Ureter (tissue), 1 donor: ENCODE measurements at places on chromosomes 16 and 17. TPM values are rescaled to one million over a fixed set of nuclear protein-coding genes. Genes with fewer than 3 reads are reported as not detected.
A peak's percentile ranks its signal among the peaks of the same experiment; 100 is the strongest.

DNA sequence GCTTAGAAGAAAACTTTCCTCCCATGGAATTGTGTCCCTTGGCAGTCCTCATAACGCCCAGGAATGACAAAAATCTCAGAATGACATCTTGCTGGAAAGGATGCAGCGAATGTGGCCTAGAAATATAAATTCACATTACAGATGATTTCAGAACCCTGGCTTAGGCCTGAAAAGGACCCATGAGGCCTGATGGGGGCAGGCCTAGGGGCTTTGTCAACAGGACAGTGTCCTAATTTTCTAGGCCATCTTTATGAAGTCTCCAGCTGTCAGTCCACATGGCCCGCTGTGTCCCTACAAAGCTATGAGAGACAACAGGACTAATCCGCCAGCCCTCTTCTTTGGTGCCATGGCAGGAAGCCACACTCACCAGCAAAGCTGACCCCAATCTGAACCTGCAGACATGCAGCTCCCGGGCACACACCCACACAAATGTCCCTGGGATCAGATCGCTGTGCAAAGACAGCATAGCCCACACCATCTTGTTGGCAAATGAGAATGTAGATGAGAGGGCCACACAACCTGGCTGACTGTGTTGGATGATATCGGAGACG lies 40.4 kb upstream of the DNAH17 start:
- no peak for DNase-seq

The TBC1D28 gene
- not detected for total RNA-seq

DNA sequence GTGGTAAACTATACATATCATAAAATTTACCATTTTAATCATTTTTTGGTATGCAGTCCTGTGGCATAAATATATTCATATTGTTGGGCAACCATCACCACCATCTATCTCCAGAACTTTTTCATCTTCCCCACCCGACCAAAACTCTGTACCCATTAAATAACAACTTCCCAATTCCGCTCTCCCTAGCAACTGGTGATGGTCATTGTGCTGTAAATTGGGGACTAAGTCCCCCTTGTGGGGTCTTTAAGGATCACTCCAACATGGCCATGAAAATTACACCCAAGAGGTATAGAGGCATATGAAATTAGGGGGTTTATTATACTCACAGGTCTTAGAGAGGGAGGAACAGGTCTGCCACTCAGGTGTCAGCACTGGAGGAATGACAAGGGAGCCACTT lies 57.4 kb upstream of the NKD1 start:
- DNase-seq, result no peak

DNA sequence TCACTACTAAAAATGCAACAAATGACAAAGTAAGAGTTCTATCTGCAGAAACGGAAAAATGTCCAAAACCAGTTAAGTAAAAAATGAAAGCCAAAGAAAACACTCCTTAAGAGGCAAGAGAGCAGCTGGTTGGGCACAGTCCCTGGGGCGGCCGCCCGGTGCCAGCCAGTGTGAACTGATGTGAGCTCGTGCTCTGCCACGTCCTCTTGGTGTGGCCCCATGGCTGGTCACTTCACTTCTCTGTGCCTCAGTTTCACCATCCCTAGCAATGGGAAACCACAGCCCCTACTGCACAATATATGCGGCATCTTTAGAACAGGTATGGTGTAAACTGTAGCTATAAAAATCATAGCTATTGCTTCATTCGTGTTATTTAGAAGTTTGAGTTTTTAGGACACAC lies 21.2 kb downstream of the USP36 start:
- DNase-seq, result no peak

GRCh38 chr16:87044032-87044382 lies 273.2 kb downstream of the C16orf95 start:
- DNase-seq, result no peak

DNA sequence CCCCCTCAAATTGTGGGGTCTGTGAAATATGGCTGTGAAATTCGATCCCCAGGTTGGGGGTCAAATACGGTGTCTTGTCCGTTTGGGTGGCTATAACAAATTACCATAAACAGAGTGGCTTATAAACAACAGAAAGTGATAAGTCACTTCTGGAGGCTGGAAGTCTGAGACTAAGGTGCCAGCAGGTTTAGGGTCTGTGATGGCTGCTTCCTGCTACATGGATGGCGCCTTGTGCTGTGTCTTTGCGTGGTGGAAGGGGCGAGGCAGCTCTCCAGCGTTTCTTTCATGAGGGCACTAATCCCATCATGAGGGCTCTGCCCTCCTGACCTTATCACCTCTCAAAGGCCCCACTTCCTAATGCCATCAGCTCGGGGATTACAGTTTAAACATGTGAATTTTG lies 120.0 kb downstream of the IRF8 start:
- no peak for DNase-seq

The NACA2 gene
- total RNA-seq, result not detected

DNA sequence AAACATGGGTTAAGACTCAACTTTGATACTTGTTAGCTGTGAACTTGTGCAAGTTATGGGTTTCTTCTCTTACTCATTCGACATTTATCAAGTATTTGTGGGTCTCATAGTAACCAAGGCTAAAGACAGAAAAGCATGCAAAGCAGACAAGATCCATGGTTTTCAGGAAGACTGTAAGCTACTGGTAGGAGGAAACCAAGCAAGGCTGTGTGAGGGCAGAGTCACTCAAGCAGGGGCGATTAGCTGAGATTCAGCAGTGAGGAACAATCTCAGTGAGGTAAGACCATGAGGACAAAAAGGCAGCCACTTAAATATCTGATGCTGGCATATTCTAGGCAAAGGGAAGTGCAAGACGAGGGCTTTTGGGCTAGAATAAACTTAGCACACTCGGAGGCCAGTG lies 29.5 kb downstream of the MBTD1 start:
- DNase-seq, result no peak

The CCL18 gene
- total RNA-seq, result 11.1 TPM

The MRM1 gene
- 13.7 TPM for total RNA-seq

- no peak for DNase-seq
These were observed 63.6 kb upstream of the ERCC4 start for GRCh38 chr16:13856398-13856797.

GRCh38 chr17:74391771-74392170 lies 24.5 kb downstream of the GPR142 start:
- DNase-seq, result no peak

- peak; percentile 82 for DNase-seq
These were observed at the start of gene TTLL6 for GRCh38 chr17:48816774-48817590. Gene TTLL6, minus strand, starts transcription at chr17:48817229. Its CDS starts 157 bp downstream, at chr17:48817072.

GRCh38 chr17:1312261-1312870 lies 32.9 kb downstream of the TRARG1 start:
- DNase-seq, result no peak

DNA sequence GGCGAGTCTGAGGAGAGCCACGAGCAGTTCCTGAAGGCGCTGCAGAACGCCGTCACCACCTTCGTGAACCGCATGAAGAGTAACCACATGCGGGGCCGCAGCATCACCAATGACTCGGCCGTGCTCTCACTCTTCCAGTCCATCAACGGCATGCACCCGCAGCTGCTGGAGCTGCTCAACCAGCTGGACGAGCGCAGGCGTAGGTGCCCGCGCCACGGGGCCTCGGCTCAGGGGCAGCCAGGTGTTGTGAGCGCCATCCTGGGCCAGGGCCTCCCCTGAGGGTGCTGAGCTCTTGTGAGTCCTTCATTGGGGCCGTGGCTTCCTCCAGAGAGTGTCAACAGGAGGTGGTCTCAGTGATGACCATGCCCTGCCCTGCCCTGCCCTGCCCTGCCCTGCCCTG lies 7.4 kb upstream of the MRPL12 start:
- no peak for DNase-seq

The NOL11 gene
- 52.0 TPM for total RNA-seq

DNA sequence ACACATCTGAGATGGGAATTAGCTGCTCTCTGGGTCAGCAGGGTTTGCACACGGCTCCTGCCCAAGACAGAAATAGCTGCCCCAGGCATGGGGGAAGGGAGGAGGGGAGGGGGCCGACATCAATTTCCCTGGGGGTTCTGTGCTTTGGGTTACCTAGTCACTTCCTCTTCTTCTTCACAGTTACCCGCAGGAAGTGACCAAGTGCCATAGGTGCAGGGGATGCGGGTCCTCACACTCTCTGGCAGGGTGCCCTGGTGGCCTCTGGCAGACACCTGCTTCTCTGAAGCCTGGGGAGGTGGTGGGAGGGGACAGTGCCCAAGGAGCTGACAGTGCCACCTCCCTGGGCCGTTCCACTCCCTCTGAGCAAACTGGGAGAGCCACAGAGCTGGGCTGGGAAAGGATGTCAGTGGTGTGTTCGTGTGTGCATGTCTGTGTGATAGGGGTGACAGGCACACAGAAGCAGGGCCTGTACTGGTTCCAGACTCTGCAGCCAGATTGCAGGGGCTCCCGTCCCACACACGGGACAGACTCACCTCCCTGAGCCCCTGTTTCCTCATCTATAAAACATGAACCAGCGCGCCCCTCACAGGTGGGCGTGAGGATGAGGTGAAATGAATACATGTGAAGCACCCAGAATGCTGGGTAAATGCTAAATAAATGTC lies 18.2 kb downstream of the SCN4A start:
- DNase-seq, result no peak

DNA sequence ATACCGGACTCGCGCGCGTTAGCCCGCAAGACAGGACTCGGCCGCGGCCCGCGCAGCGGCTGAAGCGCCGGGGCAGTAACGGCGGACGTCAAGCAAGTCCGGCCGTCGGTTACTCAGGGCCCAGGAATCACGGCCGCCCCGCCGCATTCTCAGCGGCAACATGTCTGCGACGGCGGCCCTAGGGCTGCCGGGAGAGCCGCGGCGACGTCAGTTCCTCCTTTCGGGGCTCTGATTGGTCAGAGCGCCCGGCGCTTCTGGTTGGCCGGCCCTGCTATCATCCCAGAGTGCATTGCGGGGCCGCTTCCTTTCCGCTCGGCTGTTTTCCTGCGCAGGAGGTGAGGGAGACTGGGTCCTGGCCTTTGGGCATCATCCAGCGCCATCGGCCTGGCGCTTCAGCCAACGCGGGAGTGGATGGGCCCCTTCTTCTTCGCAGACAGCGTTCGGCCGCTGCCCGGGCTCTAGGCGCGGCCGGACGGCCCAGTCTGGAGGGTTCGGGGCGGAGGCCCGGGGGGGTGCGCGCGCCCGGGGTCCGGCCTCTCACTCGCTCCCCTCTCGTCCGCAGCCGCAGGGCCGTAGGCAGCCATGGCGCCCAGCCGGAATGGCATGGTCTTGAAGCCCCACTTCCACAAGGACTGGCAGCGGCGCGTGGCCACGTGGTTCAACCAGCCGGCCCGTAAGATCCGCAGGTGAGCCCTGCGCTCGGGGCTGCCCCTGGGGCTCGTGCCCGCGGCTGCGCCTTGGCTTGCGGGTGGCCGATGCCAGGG lies at the start of gene RPL13:
TSS of gene RPL13 (plus strand) at position 305 of the 764 bp plus-strand sequence. CDS start at position 583, 278 bp downstream.
- peak; percentile 96 for DNase-seq

DNA sequence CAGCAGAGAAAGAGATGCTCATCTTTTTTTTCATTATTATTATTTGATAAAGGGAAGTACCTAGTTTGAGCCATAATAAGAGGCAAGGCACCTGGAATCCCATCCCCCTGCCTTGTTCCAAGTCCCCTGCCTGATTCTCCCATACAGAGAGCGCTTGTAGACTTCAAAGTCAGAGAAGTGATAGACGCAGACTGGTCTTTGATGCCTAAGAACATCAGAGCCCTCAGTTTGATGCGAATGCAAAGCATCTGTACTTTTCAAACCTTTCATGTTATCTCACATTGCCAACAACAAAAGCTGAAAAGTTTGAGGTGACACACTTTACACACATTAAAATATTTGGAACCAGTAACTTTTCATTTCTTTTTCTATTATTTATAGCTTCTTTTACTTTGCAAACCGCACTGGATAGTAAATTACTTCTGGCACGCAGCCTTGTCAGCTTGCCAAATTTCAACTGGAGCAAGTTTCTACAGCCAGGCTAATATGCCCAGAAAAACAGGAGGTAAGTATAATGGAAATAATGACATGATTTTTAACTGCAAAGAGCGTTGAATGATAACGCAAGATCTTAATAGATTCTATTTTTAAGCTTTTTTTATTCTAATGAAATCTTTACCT lies 5.9 kb upstream of the UTP6 start:
- no peak for DNase-seq

GRCh38 chr17:77395501-77396048 lies 254.8 kb downstream of the SEC14L1 start:
- no peak for DNase-seq

The CYGB gene
- 24.6 TPM for total RNA-seq

The VPS4A gene
- 30.8 TPM for total RNA-seq

GRCh38 chr17:55762086-55762858 lies 11.4 kb downstream of the PCTP start:
- DNase-seq, result no peak

- no peak for DNase-seq
These were observed 1.6 kb downstream of the FAM83G start for GRCh38 chr17:19002805-19003542.

GRCh38 chr16:19524356-19524615 lies 544 bp downstream of the CCP110 start:
- DNase-seq, result no peak

DNA sequence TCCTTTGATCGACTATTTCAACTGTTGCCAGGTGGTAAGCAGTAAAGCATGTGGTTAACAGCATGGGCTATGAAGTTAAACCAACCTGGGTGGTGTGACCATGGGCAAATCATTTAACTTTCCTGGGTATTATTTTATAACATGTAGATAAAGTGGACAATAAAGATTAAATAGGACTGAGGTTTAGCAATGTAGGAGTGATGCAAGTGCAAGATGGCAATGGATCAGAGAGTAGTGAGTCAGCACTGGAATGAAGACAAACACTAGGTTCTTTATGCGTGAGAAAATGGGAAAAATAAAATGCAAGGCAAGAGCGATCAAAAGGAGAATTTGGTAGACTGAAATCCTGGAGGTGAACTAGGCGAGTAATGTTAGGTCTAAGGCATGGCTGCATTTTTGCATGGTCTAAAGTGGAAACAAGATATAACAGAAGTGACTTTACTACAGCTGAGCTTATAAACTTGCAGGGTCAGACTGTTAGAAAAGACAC lies 222.4 kb upstream of the AXIN2 start:
- DNase-seq, result no peak

GRCh38 chr16:53817117-53817755 lies 113.3 kb downstream of the FTO start:
- DNase-seq, result no peak

The GPR179 gene
- 0.05 TPM for total RNA-seq

DNA sequence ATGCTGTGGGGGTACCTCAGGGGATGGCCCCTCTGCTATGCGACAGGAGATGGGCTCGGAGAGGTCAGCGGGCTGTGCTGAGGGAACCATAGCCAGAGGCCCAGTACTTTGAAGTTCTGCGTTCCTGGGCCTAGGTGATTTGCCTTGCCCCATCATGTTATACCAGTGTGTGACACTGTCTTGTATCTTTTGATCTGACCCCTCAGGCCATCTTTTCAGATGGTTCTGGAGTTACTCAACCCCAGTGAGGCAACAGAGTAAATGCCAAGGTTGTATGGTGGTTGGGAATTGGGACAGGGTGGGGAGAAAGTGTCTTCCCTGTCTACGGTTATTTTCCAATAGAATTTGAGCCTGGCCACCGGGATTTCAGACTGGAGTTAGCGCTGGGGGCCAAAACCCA lies 8.5 kb downstream of the MSI2 start:
- no peak for DNase-seq

GRCh38 chr17:4154201-4154600 lies 11.2 kb downstream of the CYB5D2 start:
- no peak for DNase-seq

The KRT14 gene
- total RNA-seq, result 0.52 TPM
